Esophagus (tissue), 2 donors: ENCODE measurements at places on chromosomes 2 and 18. TPM values are rescaled to one million over a fixed set of nuclear protein-coding genes. Genes with fewer than 3 reads are reported as not detected.

Gene SLC4A5
- 0.28 TPM for polyA plus RNA-seq

Gene SMAD2
- polyA plus RNA-seq, result 16.1 TPM

Gene FZD7
- 5.7 TPM for polyA plus RNA-seq

Gene NLRC4
- 0.12 TPM for polyA plus RNA-seq

Gene PGAP1
- 1.7 TPM for polyA plus RNA-seq

Gene DPP4
- polyA plus RNA-seq, result 0.08 TPM

Gene MAPRE2
- 3.5 TPM for polyA plus RNA-seq

Gene DCAF17
- 2.5 TPM for polyA plus RNA-seq

Gene ESPNL
- 0.09 TPM for polyA plus RNA-seq

Gene C2orf78
- not detected for polyA plus RNA-seq

Gene WNT10A
- 13.7 TPM for polyA plus RNA-seq

Gene ST8SIA5
- polyA plus RNA-seq, result 0.06 TPM

Gene SERPINB11
- polyA plus RNA-seq, result 6.4 TPM
